Trophoblast cell (in vitro differentiated cells and primary cell): ENCODE measurements at places on chromosomes 13 and 19.

DNA sequence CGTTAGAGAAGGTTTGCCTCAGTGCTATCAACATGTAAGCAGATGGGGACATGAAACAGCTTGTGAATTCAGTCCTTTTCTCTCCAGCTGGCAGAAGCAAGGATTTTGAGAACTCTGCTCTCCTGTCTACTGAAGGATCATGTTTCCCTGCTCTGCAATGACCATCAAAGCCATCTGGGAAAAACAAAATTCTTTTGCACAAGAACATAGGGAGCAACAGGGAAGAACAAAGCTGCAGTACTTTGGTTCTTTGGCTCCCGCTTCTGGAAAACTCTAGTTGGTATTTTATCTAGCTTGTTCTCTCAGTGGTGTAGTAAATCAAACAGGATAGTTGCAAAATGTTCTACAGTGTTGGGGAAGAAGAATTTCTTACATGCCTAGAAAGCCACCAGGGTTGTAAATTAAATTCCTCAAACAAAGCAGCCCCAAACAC is 270.4 kb downstream of the ENOX1 start:
- DNase-seq = no peak

GRCh38 chr13:48801255-48801654 is 147.5 kb downstream of the CYSLTR2 start:
- DNase-seq = no peak

GRCh38 chr13:106850973-106851650 is 283.2 kb upstream of the ARGLU1 start:
- DNase-seq = no peak

DNA sequence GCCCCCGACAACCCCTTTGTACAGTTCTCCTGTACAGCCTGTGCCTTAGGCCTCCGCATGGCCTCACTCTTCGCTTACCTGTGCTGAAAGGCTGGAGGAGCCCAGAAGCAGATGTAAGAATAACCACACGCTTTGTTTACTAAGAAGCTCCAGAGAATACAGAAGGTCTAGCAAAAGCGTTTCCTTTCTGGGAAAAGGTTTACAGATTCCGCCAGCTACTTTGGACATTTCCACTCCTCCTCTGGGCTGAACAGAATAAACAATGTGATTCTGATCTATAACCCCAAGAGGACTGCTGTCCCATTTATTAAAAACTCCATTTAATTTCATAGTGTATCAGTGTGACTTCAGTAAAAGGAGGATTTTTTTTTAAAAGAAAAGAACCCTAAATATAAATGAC is 339.2 kb downstream of the DNAJC15 start:
- no peak for DNase-seq

- DNase-seq = no peak
Observed at GRCh38 chr13:110629735-110630134, 14.4 kb downstream of the NAXD start.

GRCh38 chr13:84443463-84443862 is 561.2 kb upstream of the SLITRK1 start:
- DNase-seq = no peak

- no peak for DNase-seq
Observed at GRCh38 chr13:41639955-41640780, 182.8 kb downstream of the RGCC start.

DNA sequence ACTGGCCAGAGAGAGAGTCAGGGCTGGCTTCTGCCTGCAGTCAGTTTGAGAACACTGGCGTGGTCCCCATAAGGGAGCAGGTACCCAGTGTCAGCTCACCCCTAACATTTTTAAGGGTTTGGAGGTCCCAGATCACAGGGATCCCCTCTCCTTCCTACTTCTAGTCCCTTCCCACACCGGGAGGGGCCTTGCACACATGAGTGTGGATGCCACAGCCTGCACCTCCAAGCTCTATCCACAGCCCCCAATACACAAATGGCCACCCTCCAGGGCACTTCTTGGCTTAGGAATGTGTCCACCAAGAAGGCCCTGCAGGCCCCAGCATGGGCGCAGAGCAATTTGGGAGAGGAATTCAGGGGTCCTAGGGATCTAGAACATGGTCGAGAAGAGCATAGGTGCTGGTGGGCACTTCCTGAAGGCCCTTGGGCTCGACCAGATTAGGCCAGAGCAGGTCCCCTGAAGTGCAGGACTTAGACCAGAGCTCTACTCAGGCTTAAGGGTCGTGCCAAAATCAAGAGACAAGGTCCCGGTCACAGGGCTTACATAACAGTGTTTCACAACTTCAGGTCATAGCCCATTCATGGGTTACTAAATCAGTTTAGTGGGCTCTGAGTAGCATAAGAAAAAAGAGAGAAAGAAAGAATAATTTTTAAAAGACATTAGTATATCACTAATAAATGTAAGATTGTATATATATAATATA is 16.0 kb downstream of the FXYD5 start:
- no peak for DNase-seq

DNA sequence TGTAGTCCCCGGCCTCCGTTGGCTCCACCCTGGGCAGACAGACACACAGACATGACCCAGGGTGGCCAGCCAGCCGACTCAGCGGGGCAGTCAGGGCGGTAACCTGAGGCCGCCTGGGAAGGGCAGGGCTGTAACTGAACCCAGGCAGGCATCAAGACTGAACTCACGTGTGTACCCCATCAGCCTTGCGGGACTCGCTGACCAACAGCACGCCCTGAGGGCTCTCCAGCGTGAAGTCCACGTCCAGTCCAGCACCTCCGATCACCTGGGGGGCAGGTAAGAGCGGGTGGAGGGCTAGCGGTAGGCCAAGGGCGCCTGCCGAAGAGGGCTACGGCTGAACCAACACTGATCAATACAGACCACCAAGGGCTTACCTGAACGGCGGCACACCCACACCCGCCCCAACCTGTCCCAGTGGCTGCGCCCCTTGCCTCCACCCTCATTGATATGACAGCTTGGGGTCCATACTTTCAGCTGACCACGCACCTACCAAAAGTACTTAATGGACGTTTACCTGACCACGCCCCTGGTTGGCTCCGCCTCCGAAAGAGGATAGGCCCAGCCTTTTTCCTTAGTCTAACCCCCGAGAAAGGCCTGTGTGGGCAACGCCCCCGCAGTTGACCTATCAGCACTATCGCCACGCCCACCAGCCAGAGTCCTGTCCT is 791 bp downstream of the TMED1 start:
- DNase-seq = peak; percentile 100

- DNase-seq = peak; percentile 16
Observed at GRCh38 chr13:34435338-34435737, 506.7 kb upstream of the NBEA start.

- no peak for DNase-seq
Observed at GRCh38 chr19:2488942-2489731, 13.2 kb downstream of the GADD45B start.

DNA sequence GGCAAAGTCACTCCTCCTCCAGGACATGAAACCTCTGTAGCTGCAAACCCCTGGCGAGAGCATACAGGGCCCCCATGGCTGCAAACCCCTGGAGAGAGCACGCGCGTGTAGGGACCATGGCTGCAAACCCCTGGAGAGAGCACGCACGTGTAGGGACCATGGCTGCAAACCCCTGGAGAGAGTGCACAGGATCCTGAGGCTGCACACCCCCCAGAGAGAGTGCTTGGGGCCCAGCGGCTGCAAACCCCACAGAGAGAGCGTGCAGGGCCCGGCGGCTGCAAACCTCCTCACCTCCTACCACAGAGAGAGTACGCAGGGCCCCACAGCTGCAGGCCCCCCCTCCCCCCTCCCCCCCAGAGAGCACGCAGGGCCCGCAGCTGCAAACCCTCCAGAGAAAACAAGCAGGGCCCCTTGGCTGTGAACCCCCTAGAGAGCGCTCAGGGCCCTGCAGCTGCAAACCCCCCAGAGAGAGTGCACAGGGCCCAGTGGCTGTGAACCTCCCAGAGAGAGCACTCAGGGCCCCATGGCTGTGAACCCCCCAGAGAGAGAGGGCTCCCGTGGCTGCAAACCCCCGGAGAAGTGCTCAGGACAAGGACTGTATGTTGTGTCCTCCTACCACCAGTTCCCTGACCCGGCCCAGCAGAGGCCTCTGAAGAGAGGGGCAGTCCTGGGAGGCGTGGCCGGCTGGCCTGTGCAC is 7.3 kb downstream of the ADPRHL1 start:
- no peak for DNase-seq

GRCh38 chr13:98182589-98182988 is 5.5 kb upstream of the RNF113B start:
- DNase-seq = no peak

- no peak for DNase-seq
Observed at GRCh38 chr19:3346677-3347353, 19.6 kb upstream of the NFIC start.

DNA sequence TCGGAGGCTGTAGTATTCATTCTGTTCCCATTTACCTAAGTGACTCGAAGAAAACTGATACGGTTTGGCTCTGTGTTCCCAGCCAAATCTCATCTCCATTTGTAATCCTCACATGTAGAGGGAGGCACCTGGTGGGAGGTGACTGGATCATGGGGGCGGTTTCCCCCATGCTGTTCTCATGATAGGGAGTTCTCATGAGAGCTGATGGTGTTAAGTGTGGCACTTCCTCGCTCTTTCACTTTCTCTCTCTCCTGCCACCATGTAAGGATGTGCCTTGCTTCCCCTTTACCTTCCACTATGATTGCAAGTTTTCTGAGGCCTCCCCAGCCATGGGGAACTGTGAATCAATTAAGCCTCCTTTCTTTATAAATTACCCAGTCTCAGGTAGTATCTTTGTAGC is 23.5 kb downstream of the SLAIN1 start:
- no peak for DNase-seq

DNA sequence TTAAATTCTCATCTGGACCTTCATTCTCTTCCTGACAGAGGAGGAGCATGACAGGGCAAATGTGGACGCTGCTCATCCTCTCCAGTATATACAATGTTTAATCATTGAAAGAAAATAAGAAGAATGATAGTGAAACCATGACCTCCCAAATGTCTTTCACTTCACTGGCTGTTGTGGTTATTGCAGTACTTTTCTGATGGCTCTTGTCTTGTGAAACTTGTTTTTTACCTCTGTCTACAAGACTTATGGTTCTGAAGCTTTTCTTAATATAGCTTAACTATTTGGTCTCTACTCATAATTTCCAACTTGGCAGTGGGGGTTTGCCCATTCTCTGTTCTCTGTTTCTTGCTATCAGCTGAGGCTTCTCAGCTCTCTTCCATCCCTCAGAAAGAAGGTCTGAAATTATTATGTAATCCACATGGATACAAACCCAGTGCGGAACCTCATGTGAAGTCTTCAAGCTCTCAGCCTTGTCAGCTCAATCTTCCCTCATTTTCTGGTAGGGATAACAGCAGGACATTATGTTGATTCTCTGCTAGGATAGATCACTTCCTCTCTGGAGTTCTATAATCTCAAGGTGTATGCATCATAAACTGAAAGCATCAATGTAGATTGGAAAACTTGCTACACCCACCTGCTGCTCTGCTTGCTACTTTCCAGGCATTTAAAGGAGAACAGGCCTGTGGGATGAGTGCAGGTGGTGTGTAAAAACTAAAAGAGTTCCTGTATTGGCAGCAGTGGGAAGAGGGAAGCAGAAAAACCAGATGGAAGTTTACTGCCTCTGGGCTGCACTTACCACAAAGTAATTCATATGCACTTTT is 250.3 kb upstream of the HTR2A start:
- no peak for DNase-seq

GRCh38 chr13:20192836-20193161 is at the start of gene GJB2:
Gene GJB2 (minus strand): TSS chr13:20192938. CDS start chr13:20189581, 3,357 bp downstream.
- DNase-seq = no peak

- no peak for DNase-seq
Observed at GRCh38 chr19:5436106-5436947, 18.9 kb upstream of the ZNRF4 start.

DNA sequence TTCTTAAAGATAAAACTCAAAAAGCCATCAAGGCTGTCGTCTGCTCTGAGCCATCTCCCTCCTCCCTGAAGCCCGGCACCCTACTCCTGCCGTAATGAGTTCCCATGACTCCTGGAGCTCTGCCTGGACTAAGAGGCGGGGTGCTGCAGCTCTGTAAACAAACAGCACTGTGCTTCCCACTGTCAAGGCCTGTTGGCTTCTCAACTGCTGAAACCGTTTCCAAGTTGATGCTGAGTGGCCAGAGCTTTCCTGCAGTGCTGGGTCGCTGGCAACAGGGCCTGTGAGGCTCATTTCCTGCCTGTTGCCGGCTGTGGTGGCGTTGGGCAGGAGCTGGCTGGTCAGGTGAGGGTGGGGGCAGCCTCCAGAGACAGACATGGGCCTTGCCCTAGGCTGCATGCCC is 26.7 kb upstream of the ISYNA1 start:
- DNase-seq = no peak

DNA sequence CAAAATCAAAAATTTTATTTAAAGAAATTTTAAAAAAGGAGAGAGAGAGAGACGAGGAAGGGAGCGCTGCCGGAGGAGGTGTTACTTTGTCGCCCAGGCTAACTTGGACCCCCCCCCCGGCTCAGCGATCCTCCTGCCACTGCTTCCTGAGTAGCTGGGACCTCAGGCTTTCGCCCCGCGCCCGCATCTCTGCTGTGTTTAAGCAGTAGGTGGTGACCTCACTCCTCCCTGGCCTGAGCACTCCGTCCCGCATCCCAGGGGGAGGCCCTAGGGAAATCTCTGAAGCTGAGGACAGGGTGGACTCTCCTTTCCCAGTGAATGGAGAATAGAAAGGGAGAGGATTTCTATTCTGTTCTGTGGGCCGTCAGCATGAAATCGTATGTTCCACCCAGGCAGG is 485 bp upstream of the ZNF845 start:
- DNase-seq = peak; percentile 91

DNA sequence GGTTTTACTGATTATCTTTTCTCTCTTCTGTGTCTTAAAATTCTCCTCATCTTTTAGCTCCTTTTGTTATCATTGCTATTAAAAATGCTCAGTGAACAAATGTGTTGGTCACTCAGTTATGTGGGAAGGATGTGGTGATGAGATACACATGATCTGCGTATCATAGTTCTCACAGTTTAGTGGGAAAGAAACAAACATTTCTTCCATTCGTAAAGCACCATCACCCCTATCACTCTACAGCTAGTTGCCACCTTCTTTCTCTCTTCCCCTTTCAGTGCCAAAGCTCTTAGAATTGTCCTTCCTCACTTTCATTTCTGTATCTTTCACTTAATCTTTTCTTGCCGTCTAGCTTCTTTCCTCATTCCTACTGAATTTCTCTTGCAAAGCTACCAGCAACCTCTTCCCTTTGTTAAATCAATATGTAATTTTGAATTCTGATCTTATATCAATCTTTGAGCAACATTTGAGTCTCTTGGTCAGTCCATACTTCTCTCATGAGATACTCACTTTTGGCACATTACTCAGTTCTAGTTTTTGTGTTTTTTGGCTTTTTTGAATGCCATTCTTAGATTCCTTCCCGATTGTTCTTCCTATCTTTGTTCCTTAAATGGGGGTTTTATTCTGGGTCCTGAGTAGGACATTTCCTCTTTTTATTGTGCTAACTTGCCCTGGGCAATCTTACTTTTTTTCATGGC is 122.3 kb downstream of the PCCA start:
- DNase-seq = peak; percentile 76

- DNase-seq = no peak
Observed at GRCh38 chr13:43085545-43085944, 62.2 kb downstream of the DNAJC15 start.

- no peak for DNase-seq
Observed at GRCh38 chr19:1455336-1456120, 5.6 kb downstream of the APC2 start.

GRCh38 chr19:49132974-49133609 is 13.7 kb downstream of the PPFIA3 start:
- no peak for DNase-seq

GRCh38 chr19:18897094-18898029 is 1.4 kb upstream of the CERS1 start:
- DNase-seq = no peak
